ENCODE measurements at places on chromosomes 11 and 22.

DNA sequence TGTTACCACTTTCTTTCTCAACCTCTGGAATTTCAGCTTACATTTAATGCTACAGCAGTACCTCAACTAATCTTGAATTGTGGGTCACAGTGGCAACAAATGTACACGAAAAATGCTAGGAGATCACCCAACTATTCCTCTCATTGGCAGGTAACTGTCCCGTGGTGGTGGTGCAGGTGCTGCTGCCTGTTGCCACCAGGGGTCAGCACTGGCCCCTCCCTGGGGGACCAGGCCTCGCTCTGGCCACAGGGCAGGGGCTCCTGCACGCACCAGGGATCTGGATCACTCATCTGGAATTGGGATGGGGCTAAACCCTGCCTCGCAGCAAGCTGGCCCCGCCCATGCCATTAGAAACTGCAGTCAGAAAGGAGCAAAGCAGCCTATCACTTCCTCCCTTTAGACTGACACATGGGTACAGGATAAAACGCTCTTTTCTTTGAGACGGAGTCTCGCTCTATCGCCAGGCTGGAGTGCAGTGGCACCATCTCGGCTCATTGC lies 6.9 kb upstream of the POLDIP3 start:
- peak; percentile 51 for DNase-seq

- DNase-seq, result no peak
Measured at GRCh38 chr22:37560608-37561211, 430 bp downstream of the CDC42EP1 start.

- no peak for DNase-seq
Measured at GRCh38 chr22:30566125-30566524, 8.3 kb downstream of the GAL3ST1 start.

DNA sequence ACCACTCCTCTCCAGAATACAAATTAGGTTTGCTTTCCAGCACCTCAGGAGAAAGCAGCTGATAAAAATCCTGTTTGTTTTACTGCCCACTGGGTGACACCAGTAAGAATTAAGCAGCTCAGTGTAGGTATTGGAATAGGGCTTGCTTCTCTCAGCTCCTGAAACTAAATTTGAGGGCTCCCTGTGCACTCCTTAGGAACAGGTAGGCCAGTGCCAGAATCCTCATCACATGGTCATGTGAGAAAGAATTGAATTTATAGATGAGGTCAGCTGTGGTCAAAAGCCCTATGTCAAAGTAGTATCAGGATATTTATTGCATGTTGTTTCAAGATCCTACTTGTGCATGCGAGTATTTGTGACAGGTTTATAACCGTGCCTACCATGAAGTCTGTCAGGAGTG lies 1.0 kb downstream of the PRSS23 start:
- DNase-seq, result no peak

- DNase-seq, result no peak
Measured at GRCh38 chr11:46972821-46973220, 36.3 kb downstream of the CSTPP1 start.

DNA sequence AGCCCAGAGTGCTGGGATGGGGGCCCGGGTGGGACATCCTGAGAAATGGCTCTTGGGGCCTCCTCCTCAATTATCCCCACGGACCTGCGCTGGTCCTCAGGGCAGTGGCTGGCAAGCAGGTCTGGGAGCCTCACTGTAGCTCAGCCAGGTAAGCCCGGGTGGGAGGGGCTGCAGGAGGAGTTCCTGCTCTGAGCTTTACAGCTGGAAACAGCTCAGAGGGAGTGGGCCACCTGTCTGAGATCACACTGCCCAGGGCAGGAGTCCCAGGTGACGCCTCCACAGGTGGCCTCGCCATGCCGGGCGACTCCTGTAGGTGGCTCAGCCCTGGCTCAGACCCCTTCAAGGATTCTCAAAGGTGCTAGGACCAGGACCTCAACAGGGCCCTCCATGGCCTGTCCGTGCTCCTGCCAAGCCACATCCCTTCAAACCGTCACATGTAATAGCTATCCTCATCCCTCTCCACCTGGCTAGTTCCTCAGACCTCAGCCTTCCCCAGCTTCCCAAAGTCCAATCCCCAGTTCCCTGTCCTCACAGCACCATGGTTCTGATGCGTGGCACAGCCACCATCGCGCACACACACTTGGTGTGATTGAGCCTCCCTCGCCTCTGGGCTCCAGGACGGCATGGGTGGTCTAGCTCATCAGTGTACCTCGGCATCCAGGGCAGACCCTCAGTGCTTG lies 3.6 kb upstream of the TSSK2 start:
- DNase-seq, result no peak

GRCh38 chr22:30132290-30132996 lies 52.2 kb downstream of the HORMAD2 start:
- no peak for DNase-seq

GRCh38 chr11:12090761-12091258 lies 19.6 kb upstream of the MICAL2 start:
- no peak for DNase-seq

- no peak for DNase-seq
Measured at GRCh38 chr11:69594481-69594880, 46.5 kb upstream of the CCND1 start.

DNA sequence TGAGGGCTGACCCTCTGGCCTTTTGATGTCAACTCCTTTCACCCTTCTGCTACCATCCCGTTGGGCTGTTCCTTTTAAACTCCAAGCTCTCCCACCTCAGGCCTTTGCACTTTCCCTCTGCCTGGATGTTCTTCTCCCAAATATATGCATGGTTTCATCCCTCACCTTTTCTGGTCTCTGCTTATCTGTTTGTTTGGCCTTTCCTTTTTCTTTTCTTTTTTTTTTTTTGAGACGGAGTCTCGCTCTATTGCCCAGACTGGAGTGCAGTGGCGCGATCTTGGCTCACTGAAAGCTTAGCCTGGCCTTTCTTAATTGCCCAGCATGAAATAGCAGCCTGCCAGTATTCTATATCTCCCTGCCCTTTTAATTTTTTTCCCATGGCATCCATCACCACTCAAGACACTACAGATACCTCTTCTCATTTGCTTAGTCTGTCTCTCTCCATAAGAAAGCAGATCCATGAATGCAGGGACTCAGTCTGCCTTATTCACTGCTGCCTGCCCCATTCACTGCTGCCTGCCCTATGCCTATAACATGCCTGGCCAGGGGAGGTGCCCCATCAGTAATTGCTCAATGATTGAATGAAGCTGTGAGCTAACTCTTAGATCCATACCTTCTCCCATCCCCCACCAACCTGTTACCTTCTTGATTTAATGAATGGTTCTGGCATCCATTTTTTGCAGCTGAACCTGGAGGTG lies 58.4 kb upstream of the CLTCL1 start:
- no peak for DNase-seq

DNA sequence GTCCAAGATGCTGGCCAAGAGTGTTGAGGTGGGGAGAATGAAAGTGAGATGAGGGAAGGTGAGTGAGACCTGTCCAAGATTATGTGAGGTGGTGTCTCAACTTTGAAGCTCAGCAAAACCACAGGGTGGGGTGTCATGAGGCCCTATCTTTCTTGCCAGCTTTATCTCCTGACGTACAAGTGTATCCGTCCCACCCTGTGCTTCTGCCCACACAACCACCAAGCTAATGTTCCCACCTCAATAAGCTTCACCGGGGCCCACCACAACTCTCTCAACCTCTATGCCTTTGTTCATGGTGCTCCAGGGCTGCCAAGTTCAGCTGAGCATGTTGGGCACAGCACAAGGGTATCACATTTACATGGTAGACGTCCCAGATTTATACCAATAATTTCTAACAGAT lies 7.1 kb upstream of the TPST2 start:
- DNase-seq, result no peak

DNA sequence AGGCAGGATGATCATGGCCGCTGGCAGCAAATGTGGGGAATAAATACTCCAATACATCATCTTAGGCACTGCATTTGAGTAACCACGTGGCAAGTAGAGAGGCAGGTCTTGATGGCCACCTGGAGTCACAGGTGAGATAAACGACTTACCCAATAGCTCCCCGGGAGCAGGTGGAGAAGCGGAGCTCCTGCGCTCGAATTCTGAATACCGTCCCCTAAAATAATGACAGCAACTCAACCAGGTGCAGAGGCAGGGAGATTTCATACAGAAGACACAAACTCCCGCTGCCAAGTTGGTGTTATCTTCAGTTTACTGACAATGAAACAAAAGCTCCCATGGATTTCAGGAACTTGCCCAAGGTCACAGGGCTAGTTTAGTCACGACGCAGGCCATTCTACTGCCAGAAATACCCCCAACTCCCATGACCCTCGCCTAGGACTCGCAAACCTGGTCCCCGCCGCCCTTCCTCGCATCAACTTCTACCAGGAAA lies 437 bp downstream of the SLC43A3 start:
- peak; percentile 39 for DNase-seq

- DNase-seq, result no peak
Measured at GRCh38 chr11:129013737-129014475, 71.2 kb upstream of the TP53AIP1 start.

- DNase-seq, result no peak
Measured at GRCh38 chr22:17917490-17917983, 106.8 kb downstream of the MICAL3 start.

DNA sequence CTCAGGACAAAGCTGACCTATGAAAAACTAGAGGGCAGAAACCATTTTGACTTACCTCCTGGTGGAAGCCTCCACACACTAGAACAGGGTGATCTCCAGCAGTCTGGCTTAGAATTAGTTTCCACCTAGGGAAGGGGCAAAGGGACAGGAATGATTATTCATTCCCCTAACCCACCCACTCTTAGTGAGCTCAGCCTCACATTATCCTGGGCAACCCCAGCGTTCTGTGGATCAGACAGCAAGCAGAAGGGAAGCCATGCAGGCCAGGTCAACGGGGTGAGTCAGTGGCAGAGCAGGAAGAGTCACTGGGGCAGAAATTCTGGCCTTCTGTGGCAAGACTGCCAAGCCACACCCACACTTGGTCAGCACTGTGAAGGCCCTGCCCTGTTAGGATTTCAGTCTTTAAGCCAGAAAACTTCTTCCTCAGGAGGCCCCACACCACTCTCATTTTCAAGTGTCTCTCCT lies 10.5 kb downstream of the NUMA1 start:
- DNase-seq, result peak; percentile 79

DNA sequence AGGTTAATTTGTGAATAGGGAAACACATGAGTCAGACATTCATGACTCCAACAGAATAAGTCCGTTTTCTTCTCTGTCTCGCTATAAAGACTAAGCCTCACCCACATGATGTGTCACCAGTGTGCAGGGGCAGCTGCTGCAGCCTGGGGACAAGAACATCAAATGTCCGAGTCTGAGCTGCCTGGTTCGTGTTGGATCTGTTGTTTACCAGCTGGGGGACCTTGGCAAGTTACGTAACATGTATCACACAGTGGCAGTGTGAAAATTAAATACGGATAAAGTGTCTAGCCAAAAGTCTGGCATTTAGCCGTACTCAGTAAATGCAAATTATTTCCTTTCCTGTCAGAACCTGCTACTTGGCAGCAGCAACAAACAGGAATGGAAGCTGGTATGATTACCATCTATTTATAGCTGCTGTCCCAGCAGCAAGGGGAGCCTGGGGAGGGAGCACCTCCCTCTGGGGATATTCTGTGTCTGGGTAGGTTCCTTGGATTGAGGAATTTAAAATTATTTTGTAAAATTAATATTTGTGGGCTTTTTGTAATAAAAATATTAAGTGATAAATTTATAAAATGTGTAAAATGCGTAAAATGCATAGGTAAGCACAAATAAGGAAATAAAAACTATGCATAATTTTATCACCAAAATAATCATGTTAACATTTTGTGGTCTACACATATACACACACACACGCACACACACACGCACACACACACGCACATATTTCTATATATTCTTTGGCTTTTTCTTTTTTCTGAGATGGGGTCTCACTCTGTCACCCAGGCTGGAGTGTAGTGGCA lies 1.3 kb upstream of the CLDN25 start:
- no peak for DNase-seq

DNA sequence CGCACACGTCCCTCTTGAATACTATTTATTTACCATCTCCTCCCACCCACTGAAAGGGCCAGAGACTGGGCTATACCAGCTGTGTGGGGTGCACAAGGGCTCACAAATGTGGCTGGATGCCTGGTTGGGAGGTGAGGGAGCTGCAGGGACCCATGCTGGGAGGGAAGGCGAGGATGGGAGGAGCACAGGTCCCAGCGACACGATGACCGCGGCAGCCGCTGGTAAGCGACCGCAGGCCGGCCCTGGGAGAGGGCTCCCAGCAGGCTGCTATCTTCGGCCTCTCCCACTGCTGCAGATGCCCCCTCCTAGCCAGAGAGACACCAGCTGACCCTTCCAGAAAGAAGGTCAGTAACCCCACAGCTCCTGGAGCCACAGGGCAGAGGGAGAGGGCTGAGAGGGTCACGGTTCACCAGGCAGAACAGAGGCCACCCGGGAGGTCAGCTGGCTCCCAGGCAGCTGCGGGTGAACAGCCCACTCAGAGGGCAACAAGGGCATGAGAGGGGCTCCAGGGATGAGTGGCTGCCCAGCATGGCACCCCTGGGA lies 163.9 kb downstream of the CRYBB2 start:
- DNase-seq, result no peak
